Fibroblast of the conjunctiva (primary cell): ENCODE measurements at places on chromosomes 12 and 14.

- DNase-seq: no peak
These were observed 477.1 kb upstream of the GARIN6 start for GRCh38 chr12:99170461-99170860.

DNA sequence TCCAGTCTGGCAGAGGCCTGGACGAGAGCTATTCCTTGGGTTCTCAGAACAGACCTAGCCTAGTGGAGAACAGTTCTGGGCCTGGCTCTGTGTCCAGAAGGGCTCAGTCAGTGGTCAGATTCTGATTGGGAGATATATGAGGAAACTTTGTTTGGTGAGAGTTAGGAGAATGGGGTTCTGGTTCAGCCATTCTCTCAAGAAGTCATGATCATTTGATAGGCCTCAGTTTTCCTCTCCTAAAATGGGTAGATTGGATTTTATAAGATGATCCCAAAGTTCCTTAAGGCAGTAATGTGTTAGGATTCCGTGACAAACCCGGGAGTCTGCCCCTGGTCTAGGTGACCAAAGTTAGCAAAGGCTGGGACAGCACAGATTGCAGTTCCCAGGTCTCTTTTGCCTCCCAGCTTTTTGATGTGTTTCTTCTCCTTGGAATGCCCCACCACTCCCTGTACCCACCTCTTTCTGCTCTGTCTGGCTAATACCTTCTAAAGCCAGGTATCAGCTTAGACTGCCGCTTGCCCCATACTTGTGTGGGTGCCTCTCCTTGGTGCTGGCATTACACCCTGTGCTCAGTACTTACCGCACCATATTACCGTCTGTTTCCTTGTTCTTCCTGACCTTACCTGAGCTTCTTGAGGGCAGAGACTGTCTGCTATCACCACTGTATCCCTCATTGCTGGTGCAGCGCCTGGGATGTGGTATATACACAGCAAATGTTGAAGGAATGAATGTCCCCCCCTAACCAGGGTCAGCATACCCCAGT lies 25.5 kb downstream of the SUSD6 start:
- DNase-seq: no peak

DNA sequence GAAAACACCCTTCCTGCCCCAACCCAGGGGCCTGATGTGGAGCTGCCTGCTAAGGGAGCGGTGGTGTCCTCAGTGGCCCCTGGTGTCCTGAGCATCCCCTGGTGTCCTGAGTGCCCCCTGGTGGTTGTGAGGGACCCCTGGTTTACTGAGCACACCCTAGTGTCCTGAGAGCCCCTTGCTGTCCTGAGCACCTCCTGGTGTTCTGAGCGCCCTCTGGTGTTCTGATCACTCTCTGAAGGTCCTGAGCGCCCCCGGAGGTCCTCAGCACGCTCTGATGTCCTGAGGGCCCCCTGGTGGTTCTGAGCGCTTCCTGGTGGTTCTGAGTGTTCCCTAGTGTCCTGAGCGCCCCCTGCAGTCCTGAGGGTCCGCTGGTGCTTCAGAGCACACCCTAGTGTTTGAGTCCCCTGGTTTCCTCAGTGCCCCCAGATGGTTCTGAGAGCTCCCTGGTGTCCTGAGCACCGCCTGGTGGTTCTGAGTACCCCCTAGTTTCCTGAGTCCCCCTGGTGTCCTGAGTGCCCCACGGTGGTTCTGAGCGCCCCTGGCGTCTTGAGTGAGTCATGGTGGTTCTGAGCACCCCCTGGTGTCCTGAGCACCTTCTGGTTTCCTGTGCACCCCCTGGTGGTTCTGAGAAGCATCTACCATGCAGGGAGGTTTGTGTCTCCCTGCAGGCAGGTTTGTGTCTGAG lies 1004.2 kb downstream of the TMEM121 start:
- DNase-seq: no peak

GRCh38 chr14:69518289-69519101 lies 34.0 kb downstream of the PLEKHD1 start:
- DNase-seq: no peak

GRCh38 chr12:8697476-8698131 lies at the start of gene RIMKLB:
RIMKLB (plus strand) TSS chr12:8697991; CDS start chr12:8713867, 15,876 bp downstream.
- no peak for DNase-seq

DNA sequence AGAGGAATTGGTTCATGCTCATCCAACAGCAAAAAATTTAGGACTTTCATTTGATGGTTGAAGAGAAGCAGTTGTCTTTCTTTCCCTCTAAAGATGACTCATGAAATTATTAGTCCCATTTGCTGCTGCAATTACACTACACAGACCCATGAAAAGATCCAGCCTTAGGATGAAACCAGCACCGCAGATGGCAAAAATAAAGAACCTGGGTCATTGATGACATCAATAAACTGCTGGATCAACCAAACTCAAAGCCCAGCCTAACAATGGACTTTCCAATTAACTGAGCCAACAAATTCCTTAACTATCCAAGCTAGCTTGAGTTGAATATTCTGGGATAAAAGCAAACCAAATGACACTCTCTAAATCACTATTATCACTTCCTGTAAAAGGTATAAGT lies 20.7 kb downstream of the DICER1 start:
- no peak for DNase-seq

DNA sequence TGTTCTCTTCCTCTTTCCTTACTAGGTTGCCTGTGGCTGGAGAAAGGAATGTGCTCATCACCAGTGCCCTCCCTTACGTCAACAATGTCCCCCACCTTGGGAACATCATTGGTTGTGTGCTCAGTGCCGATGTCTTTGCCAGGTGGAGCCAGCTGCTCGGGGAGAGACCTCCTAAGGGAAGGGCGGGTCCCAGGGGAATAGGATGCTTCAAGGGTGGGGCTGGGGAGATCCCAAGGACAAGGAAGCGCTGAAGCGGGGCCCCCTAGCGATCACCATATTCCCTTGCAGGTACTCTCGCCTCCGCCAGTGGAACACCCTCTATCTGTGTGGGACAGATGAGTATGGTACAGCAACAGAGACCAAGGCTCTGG lies 10.2 kb downstream of the MARS1 start:
- DNase-seq: no peak

DNA sequence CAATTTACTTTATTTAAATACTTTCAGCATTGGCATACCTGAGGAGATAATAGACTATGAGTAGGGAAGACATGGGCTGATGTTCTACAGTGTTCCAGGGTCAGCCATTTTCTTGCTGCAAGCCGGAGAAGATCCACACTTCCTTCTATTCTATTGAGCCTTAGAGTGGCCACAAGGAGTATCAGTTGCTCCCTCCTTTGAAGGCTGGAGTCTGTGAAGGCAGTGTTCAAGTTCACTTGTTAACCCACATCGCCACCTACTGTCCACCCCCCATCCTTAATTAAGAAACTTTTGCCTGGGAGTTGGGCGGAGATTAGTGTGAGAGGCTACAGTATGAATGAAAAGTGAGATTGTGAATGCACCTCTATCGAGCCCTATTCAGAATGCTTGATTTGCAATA lies 666.6 kb downstream of the NRXN3 start:
- peak; percentile 8 for DNase-seq

DNA sequence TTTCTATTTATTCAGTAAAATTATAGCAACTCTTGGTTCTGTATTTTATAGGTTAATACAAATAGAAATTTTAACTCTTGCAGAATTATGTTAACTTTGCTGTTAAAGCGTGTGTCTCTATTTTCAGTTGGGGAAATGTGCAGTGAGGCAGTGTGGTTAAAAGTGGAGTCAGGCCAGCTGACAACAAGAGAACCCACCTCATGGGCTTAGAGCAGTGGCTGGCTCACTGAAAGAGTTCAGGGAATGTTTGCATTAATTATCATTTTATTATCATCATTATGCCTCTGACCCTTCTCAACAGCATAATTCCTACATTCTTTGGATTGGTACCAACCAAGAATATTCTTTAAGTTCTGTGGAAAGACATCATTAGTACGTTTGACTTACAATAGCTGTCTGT lies 163.8 kb downstream of the DERA start:
- DNase-seq: no peak

DNA sequence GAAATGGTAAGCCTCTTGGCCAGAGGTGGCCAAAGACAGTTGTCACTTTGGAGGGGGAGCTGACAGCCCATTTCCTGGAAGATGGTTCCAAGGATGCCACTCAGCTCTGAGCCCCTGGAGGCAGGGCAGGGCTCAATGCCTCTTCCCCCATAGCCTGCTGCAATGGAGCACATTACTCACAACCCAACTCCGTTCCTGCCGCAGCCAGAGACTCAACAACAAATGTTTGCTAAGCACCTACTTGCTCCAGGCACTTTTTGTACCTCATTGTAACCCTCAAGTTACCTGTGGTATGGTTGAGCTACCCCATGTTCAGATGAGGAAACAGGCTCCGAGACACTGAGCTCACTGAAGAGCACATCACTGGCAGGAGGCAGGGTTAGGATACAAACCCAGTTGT lies 19.5 kb downstream of the IRF2BPL start:
- no peak for DNase-seq

DNA sequence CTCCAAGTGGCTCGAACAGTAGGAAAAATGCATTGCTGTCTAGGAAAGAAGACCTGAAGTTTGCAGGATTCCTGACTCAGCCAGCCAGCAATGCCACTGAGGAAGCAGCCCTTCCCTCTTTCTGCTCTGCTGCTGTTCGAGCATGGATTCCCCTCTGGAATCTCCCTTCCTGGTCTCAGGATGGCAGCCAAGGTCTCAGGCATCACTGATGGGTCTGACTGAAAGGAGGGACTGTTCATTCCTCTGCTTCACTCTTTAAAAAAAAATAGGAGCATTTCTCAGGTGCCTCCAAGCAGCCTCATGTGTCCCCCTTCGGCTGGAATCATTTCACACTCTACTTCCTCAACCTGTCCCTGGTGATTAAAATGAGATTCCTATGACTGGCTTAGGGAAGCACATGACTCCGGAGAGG lies 62.4 kb downstream of the SLC15A4 start:
- DNase-seq: no peak

DNA sequence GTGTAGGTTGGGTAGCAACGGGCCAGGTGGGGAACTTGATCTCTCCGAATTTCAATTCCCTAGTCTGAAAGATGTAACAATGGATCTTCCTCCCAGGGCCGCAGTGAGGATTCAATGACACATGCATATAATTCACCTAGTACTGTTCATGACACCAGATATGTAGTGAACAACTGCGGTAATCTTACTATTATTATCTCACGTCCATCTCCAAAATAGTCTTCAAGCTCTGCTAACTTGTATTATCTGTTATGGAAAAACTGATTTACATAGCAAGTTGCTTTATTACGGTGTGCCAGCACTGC lies 26.4 kb downstream of the MOK start:
- DNase-seq: no peak
